Progenitor cell of endocrine pancreas (in vitro differentiated cells): ENCODE measurements at places on chromosomes 12 and 14. TPM values are rescaled to one million over a fixed set of nuclear protein-coding genes. Genes with fewer than 3 reads are reported as not detected.

- no peak for DNase-seq
These were observed 18.6 kb upstream of the EIF5 start for GRCh38 chr14:103315351-103315911.

DNA sequence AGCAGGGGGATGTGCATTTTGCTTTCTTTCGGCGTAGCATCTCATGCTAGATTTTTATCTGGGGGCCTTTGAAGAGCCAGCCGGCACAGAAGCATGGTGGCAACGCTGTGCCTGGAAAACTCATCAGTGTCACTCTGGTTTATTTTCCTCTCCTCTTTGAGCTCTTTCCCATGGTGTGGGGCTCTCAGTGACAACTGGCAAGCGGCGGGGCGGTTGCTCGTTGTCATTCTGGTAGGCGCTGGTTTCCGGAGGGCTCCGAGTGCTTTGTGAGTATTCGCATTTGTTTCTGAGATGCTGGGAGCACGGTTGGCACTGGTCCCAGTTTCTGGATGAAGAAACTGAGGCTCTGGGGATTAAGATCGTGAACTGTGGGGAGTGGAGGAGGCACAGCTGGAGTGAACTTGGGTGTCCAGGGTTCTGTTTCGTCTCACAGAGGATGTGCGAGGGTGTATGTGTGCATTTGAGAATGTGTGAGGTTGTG lies 23.3 kb downstream of the TPCN1 start:
- no peak for DNase-seq

Gene CCDC197
- total RNA-seq = not detected in 2 replicates

DNA sequence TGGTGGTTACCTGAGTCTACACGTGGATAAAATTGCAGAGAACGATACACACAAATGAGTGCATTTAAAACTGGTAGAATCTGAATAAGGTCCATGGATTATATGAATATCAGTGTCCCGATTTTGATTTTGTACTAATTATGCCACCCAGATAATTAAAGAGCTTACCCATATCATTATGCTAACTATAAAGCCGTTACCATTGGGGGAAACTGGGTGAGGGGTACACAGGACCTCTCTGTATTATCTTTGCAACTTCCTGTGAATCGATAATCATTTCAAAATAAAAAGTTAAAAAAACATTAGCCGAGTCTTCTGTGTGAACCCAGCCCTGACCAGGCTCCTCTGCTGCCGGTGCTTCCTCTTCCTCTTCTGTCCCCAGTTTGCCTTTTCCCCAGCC lies 107.1 kb downstream of the SMOC1 start:
- DNase-seq = no peak

DNA sequence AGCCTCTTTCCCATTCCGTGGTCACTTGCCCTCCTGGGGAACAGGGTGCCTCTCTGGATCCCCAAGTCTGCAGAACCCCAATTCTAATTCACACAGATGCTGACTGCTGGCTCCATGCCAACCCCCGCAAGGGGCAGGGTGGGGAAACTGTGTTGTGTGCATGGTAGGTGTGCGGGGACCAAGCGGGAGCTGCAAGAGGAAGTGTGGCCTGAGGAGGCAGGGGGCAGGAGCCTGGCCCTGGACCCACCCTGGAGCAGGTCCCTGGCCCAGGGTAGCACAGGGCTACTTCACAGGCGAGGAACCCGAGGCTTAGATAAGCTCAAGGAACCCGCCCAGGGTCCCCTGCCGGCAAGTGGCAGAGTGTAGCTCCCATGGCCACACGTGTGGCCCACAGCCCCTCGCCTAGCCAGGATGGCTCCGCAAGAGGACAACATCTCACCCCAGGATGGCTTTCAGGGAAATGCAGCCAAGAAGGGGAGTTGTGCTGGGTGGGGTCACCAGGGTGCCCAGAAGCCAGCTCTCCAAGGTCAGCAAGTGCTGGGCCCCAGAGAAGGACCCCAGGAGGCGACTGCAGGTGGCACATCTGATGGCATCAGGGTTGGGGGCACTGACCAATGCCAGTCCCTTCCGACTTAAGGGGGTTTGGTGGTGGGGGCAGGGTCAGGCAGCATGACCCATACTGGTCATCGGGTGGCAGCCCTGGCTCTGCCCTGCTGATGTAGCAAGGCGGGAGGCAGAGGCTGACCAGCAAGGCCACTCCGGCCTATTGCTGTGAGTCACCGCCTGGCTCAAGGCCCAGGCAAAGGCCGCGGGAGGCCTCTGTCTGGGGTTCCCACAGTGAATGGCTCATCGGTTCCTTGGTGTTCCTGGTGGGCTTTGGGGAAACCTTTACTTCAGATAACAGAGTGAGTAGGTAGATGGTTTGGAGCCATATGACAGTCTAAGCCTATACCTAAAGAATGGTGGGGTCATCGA lies 37.3 kb upstream of the EML1 start:
- DNase-seq = no peak

Gene SYCP3
- total RNA-seq = not detected in 2 replicates

GRCh38 chr12:18411453-18411852 lies 150.1 kb downstream of the PIK3C2G start:
- DNase-seq = no peak

- no peak for DNase-seq
These were observed 42.9 kb downstream of the FLRT2 start for GRCh38 chr14:85572845-85573244.

Gene NRL
- 2.3 and 2.8 TPM in 2 replicates for total RNA-seq

GRCh38 chr12:88111074-88111652 lies 30.7 kb downstream of the CEP290 start:
- no peak for DNase-seq

Gene KRT6C
- total RNA-seq = not detected in 2 replicates

DNA sequence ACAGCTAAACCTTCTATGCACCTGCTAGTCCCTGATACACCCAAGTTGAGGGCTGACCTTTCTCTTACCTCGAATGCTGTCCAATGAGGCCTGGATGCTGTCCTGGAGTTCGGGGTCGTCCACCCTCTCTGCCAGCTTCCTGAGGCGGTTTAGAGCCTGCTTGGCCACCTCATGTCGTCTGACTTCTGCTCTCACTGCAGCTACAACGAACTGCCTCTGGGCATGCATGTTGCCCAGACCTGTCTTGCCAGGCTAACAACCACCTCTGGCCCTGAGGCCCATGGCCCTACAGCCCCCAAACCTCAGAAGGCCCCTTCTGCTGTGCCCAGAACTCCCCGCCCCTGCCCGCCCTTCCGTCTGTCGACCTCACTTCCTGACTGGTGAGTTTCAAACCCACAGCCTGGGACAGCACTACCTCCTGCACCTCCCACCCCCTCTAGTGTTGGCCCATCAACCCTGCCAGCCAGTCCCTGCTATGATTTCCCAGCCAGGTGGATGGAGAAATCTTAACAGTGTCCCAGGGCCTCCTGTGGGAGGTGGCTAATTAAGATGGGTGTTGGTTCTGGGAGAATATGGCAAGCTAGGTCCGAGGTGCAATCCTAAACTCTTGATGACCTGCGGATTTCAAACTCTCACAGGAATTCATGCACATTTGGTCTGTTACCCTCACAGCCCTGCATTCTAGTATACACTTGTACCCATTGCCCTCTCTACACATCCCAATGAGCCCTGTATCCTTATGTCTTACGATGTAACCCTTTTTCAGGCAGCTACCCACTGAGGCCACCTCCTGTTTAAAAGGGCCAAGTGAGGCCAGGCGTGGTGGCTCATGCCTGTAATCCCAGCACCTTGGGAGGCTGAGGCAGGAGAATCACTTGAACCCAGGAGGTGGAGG lies 2.7 kb upstream of the TSPAN31 start:
- DNase-seq = no peak

DNA sequence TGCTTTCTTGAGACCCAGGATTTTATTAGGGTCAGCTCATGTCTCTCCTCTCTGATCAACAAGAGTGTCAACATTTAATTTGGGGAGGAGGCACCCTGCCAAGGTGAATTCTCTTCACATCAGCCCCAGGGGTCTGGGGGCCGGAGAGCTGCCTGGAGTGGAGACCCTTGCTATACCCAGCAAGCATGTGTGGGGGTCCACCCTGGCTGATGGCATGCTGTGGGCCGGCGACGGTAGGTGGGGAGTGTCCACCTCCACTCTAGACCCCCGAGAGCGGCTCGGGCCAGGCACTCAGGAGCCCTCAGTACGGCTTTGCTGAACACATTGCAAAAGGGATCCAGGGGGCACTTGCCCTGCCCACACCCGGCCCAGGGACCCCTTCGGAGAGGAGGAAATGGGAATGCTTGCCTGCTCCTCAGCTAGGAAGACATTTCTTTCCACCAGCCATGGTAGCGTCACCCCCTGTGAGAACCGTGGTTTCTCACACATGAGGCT lies 10.4 kb downstream of the MEG3 start:
- no peak for DNase-seq

DNA sequence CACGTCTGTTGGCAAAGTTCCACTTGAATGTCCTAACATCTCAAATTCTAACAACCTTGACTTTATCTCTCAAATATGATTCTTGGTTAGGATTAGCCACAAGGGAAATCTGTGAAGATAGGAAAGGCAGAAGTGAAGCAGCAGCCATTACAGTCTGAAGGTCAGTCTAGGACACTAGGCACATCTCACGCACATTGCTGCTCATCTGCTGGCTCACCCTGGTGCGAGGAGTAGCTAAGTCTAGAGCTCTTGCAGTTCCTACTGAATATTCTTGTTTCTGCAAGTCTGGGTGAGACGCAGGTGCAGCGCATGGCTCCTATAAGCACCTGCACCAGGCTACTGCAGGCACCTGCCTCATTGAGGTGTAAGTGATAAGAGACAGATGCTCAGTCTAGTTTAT lies 6.4 kb upstream of the SLC25A3 start:
- no peak for DNase-seq

DNA sequence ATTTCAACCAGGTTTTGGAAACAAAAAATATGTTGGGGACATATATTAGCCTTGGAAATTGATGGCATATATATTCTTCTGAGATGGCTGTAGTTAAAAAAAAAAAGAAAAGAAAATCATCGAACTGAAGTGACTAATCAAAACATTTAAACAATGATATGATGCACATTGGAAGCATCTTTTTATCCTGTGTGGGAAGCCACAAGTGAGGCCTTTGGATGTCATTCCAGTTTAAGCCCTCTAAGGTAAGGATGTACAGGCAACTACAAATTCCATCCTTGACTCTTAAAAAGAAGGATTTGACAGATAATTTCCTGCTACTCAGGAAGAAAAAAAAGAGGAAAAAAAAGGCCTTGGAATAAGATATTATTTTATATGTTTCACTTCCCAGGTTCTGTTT lies 9.6 kb upstream of the PTPRB start:
- no peak for DNase-seq

DNA sequence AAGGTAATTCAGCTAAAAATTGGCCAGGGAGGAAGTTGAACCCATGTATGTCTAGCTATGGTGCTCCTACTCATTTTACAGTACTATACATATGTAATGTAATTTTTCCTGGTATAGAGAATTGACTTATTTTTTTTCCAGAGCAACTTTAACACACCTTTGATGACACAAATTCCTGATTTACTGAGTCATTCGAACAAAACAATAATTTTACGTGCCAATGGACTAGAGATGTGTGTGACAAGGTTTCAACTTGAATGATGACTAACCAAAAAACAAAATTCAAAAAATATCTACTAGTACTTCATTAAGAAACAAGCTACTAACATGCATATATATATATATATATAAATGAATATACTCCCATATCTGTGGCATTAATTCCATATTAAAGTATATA lies 180.5 kb downstream of the KITLG start:
- DNase-seq = no peak

DNA sequence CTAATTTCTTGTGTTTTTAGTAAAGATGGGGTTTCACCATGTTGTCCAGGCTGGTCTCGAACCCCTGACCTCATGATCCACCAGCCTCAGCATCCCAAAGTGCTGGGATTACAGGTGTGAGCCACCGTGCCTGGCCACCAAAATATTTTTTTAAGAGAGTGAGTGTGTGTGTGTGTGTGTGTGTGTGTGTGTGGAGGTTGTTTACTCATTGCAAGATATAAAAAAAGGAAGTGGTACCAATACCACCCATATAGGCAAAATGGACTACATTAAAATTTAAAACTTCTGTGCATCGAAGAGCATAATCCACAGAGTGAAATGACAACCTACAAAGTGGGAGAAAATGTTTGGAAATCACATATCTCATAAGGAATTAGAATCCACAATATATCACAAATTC lies 15.5 kb upstream of the CLEC2A start:
- no peak for DNase-seq

DNA sequence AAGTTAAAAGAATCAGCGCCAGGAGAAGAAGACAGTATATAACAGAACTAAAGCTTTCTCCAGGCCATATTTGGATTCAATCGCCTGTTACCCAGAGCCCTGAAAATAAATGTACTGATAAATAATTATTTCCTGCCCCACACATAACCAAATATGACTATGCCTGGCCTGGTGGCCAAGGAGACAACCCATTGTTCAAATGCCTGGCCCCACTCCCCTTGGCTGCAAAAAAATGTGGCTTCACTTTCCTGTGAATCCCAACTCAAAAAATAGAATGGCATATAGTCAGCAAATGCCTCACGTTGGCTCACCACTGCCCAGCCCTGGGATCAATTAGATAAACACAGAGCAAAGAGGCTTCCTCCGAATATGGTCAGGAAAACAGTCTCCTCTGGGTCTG lies 472.1 kb downstream of the BCL11B start:
- DNase-seq = no peak

Gene FAM222A
- total RNA-seq = 11.6 and 12.7 TPM in 2 replicates

- no peak for DNase-seq
These were observed 42.2 kb upstream of the TBX3 start for GRCh38 chr12:114726092-114726710.

Gene RAD51AP1
- total RNA-seq = 33.4 and 40.1 TPM in 2 replicates

DNA sequence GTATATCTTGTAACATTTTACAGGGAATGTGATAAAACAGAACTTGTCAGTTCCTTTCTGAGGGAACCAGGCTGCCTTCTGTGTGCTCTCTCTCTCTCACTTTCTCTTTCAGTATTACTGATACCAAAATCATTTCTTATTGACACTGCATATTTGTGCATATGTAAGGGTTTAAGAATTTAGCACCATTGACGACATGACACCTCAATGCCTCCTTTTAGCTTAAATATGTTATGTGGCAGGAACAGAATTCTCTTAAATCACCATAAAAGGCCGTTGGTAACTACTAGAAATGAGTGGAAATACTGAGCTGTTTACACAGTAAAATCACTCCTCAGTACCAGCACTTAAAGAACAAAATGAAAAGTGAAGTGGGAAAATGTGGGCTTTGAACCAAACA lies 457.7 kb upstream of the SYT1 start:
- no peak for DNase-seq

- DNase-seq = no peak
These were observed 14.2 kb upstream of the RASSF3 start for GRCh38 chr12:64595863-64596793.
